Neural progenitor cell (in vitro differentiated cells): ENCODE measurements at places on chromosomes 12 and 14.

DNA sequence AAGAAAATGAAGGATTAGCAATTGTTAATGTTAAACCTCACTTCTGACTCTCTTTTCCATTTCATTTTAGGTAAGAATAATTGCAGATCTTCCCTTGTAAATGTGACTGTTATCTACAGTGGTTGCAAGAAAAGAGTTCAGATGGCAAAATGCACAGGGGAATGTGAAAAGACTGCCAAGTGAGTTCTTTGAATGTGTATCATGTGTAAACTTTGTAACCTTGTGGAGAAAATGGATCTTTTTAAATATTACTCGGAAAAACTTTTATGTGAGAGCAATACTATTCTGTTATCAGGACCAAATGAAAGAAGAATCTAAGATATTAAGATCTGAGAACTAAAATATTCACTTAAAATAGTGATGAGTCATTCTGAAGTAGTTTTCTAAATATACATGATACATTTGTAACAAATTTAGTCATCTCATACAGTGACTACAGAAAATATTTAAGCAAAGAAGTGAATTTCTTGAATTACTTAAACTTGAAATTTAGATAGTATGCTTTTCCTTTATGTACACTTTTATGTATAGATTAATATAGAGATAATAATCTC, 122.5 kb upstream of the CNTN1 start:
- no peak for DNase-seq

- no peak for DNase-seq
These were observed 188.9 kb downstream of the TMX1 start for GRCh38 chr14:51428981-51429380.

GRCh38 chr14:30608533-30609006, 13.5 kb upstream of the SCFD1 start:
- DNase-seq, result no peak

DNA sequence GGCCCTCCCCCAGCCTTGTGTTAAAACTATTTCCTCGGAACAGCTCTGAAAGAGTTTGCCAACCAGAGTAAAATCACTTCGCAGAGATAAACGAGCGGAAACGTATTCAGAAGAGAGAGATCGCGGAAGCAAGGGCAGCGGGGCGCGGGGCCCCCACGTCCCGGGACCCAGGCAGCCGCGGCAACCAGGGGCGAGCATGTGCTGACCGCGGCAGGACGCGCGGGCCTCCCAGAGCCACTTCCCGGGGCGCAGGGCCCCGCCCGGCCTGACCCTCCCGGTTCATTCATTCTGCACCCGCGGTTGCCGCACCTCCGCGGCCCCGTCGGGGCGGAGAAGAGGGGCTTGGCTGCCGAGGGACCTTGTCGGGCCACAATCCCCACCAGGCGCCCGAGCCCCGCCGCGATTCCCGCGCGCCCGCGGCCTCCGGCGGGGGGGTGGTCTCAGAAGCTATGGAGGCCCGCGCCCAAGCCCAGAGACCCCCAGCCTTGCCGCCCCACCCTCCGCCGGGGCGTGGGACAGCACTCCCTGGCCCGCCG, 598 bp downstream of the UBE2N start:
- DNase-seq, result peak; percentile 61
